ENCODE measurements at places on chromosomes 3 and 15.

- DNase-seq, result peak; percentile 64
Measured at GRCh38 chr3:136194409-136195257, 1.5 kb downstream of the MSL2 start.

DNA sequence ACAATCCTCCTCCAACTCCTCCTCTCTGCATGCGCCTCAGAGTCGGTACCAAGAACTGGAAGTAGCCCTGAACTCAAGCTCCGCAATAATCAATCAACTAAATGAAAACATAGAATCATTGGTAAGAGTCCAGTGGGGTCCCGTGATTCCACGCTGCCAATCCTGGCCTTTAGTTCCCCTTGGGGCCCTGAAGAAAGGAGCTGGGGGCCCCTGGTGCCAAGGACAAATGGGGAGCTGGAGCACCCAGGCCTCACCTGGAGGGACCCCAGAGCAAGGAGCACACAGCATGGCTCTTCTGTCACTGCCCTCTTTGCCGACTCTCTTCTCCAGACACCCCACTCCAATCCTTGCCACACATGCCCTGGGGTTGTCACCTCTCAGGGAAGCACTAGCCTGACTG lies 80.3 kb downstream of the ADAMTS7 start:
- no peak for DNase-seq

- DNase-seq, result no peak
Measured at GRCh38 chr3:10280177-10280529, 12.6 kb downstream of the GHRL start.

DNA sequence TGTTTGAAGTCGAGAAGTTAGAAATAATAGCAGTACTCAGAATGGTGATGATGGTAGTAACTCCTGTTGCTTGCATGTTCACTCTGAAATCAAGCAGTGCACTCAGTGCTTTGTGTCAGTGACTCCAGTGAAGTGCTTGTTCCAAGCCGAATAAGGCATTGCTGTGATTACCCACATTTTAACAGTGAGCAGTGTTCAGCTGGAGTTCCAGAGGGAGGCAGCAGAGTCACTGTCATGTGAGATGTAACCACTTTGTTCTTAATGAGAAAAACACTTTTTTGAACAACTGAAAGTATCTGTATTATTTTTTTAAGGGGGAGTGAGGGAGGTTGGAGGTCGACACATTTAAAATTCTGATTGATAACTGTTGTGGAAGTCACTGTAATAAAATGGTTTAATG lies 3.7 kb downstream of the MDFIC2 start:
- peak; percentile 2 for DNase-seq

- DNase-seq, result no peak
Measured at GRCh38 chr3:133896002-133896761, 500 bp upstream of the RAB6B start.

GRCh38 chr15:73747847-73748590 lies 5.1 kb downstream of the INSYN1 start:
- DNase-seq, result no peak

GRCh38 chr3:143200001-143200924 lies 80.7 kb downstream of the CHST2 start:
- DNase-seq, result no peak

DNA sequence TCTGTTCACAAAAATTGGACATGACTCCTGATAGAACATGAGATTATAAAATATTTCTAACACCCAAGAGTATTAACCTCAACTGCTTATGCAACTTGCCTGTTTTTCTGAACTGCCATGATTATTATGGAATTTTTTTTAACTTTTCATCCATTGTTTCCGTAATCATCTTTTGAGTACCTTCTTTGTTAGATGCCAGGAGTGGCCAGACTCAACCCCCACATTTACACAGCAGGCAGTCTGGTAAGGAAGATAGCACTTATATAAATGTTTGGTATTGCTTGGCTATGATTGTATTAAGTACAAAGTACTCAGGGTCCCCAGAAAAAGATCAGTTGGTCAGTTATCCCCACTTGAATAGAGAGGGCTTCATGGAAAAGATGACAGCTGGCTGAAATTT lies 74.3 kb downstream of the CRYBG3 start:
- no peak for DNase-seq

- DNase-seq, result no peak
Measured at GRCh38 chr3:181363231-181363630, 348.5 kb upstream of the SOX2 start.

- no peak for DNase-seq
Measured at GRCh38 chr15:100901296-100901695, 17.9 kb upstream of the LRRK1 start.

DNA sequence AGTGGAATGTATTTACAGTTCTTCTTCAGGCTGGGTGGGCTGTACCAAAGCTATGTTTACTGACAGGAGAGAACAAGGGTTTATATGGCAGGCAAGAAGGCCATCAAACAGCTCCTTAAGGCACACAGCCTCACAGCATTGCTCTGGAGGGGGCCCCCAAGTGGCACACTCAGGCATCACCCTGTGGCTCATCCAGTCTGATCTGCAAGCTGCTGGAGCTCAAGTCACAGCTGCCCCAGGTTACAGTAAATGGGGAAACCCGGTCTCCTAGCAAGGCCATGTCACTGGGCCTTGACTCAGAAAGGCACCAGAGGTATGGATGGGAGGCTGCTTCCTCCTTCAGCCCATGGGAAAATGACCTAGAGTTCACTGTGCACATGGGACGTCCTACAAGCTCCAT lies 67.5 kb downstream of the TFG start:
- no peak for DNase-seq

DNA sequence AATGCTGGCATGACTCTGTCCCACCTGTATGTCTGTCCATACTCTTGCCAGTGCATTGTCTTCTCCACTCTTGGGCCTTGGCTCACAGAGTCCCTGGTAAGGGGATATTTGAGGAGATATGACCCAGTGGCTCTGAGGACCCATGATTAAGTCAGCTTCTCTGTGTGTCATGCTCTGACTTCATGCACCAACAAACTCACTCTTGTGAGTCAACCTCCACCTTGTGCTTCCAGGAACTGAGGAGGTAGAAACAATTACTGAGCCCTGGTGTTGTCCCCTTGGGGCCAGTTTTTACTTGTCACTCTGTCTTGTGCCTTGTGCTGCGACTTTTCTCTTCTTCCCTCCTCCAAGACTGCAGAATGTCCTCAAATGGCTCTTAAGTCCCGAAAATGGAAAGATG lies 127.1 kb downstream of the ABHD5 start:
- no peak for DNase-seq

DNA sequence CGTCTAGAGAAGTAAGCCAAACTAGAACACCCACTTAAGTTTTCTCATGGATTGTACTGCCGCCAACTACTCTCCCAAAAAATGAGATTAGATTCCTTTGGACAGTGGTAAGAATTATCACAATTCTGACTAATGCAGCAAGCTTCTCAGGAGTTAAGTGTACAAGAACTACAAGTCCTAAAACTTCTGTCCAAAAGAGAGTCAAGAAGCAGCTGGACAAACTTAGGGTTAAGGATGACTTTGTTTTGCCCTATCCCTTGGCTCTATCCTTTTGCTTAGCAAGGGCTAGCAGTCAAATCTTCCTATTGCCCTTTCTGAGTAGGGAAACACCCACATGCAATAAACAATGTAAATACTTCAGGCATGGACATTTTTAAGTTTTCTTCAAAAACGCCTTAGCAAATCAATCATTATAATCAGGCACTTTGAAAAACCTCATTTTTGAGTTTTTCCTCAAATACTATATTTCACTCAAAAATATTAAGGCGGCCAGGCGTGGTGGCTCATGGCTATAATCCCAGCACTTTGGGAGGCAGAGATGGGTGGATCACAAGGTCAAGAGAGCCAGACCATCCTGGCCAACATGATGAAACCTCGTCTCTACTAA lies 19.5 kb downstream of the RAF1 start:
- no peak for DNase-seq

- DNase-seq, result no peak
Measured at GRCh38 chr3:127690106-127690505, 17.4 kb downstream of the ABTB1 start.

DNA sequence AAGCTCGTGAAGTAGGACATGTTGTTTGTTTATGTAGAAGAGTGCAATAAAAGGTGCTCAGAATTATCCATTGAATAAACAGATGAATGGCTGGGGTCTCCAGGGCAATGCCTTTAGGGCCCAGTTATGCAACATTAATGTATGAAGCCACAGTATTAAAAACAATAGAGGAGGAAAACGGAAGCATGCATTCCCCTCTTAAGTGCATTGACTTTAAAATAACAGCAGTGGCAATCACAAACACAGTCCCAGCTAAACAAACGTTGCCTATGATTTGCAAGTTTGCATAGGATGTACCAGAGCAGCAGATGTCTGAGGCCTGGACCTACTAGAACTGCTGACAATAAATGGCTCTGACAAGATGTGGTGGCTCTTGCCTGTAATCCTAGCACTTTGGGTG lies 60.6 kb upstream of the GCNT3 start:
- DNase-seq, result no peak

DNA sequence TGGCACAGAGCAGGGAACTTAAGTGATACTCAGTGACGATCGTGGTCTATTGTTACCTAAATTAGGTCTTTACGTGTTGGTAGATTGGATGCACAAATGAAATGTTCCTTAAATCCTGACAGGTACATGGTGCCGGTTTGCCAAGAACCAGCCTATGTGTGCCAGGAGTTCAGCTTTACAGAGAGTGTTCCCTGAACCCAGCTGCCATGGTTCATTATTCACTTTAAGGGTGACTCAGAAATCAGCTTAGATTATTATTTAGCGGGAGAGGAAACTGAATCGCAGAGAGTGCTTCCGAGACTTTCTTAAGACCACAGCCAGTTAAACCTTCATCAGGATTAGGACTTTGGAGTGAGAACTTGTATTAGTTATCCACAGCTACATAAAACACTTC lies 21.5 kb downstream of the FAM43A start:
- peak; percentile 60 for DNase-seq

DNA sequence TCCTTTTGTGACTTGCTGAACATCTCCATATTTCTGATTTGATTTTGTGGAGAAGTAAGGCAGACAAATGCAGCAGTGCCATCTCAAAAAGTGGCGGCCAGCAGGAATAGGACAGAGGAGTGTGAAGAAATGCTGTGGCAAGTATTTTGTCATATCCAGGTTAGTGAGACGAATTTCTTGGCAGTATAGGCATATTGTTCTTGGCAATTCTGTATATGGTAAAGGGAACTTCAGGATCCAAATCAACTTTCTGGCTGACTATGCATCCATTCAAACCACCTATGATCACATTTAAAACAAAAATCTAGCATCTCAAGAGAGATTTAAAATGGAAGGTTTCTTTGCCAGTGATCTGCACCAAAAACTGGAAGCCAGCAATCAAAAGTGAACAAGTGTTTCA lies 228.0 kb downstream of the DTWD1 start:
- DNase-seq, result no peak

DNA sequence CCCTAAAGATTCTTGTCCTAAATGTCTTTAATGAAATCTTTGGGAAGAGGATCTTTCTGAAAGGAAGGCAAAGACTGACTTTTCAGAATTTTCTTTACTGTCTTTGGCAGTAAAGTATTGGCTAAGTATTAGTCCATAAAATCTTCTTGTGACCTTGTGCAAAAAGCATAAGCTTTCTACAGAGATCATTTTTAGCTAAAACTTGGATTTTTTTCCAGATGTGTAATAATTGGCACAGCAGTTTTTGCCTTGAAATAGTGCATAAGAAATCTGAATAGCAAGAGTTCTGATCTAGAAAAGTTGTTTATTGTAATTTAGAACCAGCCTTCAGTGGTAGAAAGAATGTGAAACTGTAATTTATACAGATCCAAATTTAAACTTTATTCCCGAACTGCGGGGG lies 122.8 kb upstream of the CGNL1 start:
- DNase-seq, result no peak

- peak; percentile 63 for DNase-seq
Measured at GRCh38 chr3:7646851-7647250, 785.9 kb downstream of the GRM7 start.

GRCh38 chr3:114333180-114333922 lies 39.5 kb downstream of the TIGIT start:
- no peak for DNase-seq

DNA sequence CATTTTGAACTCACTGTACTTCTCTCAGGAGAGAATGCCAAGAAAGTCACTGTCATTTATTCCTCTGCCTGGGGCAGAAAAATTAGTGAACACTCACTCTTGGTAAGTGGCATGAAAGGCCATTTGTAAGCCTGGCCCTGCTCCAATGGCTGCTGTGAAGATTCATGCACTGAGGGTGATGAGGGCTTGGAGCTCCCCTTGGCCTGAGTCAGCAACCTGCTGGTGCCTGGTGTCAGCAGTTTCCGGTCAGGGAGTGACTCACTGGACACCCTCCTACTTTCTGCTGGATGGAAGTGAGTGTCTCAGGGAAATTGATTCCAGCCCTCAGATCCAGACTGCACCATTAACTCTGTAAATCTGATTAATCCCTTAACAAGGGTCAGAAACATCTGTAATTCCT lies 37.6 kb downstream of the TRA2B start:
- peak; percentile 70 for DNase-seq

GRCh38 chr15:87496109-87496508 lies 760.4 kb downstream of the NTRK3 start:
- no peak for DNase-seq

GRCh38 chr15:35696767-35697231 lies 150.8 kb upstream of the DPH6 start:
- DNase-seq, result peak; percentile 59

GRCh38 chr3:114058646-114059045 lies 2.1 kb downstream of the QTRT2 start:
- no peak for DNase-seq
